ENCODE measurements at places on chromosomes 1 and 21.

GRCh38 chr1:4794020-4794780 is 139.8 kb downstream of the AJAP1 start:
- DNase-seq: no peak

DNA sequence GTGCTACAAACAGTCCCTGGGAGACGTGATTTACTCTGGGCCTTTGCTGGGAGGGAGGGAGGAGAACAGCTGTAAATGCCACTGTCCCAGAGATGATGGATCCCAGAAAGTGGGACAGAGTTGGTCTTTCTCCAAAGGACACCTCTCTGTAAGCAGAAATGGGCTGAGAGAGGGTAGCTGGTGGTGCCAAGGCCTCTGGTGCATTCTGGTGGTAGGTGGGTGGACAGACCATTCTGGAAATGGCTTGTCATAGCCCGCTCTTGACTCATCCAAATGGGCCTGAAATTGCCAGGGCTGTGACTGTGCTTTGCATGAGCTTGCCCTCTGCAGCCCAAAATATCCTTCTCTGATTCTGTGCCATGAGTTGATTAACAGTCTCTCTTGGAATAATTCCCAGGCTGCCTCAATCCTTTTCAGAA is 36.1 kb downstream of the CCDC185 start:
- no peak for DNase-seq

GRCh38 chr1:167681451-167682098 is 40.2 kb upstream of the MPZL1 start:
- DNase-seq: no peak

GRCh38 chr1:25548601-25549000 is 5.2 kb downstream of the LDLRAP1 start:
- no peak for DNase-seq

GRCh38 chr1:25695771-25696311 is 79.2 kb downstream of the MAN1C1 start:
- DNase-seq: no peak

- no peak for DNase-seq
These were observed 703 bp downstream of the AMIGO1 start for GRCh38 chr1:109508873-109509175.

All from cerebellar nuclear complex (tissue), 1 donor.